ENCODE measurements at places on chromosomes 11 and 22.

DNA sequence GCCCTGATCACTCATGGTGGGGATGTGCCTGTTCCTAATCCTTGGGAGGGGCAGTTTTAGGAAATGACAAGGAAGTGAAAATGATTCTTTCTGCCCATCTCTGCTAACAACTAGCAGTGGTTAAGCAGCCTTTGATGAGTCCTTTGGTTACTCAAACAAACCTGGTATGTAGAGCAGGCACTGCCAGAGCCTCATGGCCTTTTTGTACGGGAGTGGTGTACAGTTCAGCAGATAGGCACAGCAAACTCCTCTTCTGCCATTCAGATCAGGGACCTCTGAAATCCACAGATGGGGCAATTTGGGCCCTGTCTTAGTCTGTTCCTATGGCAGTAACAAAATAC is 66.2 kb downstream of the FZD4 start:
- no peak for DNase-seq

GRCh38 chr11:68974421-68975194 is 6.2 kb downstream of the MRGPRD start:
- DNase-seq: no peak

- DNase-seq: no peak
Measured at GRCh38 chr22:22616636-22617035, 27.8 kb upstream of the GGTLC2 start.

DNA sequence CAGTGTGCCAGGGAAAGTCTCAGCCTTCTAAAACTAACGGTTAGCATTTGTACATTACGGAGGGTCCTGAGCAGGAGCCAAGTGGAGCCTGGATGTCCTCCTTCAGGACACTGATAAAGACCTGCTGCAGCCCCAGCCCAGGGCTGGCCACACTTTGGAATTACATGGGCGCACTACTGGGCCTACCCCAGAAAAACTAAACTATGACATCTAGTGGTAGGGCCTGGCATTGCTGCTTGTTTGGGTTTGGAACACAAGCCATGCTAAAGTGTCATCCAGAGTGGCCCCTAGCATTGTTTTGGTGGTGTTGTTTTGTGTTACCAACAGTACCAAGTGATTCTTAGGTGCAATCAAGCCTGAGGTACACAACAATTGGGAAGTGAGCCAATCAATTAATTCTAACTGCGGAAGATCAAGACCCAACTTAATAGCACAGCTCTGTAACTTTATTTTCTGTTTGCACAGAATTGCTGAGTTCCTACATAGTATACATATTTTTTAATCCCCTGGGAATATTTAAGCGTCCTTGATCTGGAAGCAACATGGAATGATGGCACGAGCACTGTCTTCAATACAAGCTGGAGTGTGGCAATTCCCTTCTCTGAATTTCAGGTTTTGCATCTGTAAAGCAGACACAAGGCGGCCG is 340.7 kb downstream of the LARGE1 start:
- peak; percentile 1 for DNase-seq

GRCh38 chr22:49392247-49392646 is 435.4 kb downstream of the BRD1 start:
- DNase-seq: no peak

GRCh38 chr11:2803186-2804091 is 82.1 kb downstream of the CDKN1C start:
- DNase-seq: no peak

GRCh38 chr22:42443240-42444076 is 11.3 kb upstream of the NFAM1 start:
- DNase-seq: no peak

GRCh38 chr11:102516179-102516578 is 14.4 kb downstream of the MMP7 start:
- DNase-seq: no peak

DNA sequence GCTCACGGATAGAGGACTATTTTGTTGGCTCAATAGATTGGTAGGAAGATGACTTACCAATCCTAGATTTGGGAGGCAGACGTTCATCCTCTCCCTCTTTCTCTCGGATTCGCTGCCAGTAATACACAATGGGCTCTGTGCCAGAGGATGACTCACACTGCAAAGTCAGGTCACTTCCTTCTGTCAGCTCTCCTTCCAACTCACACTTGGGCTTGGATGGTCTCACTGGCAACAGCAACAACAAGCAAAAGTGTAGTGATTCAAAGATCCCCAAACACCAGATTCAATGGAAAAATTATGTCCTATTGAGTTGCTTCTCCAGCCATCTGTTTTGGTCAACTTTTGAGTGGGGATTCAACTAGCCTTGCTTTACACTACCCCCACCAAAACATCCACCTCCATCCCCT is 21.7 kb upstream of the HSPA8 start:
- no peak for DNase-seq

DNA sequence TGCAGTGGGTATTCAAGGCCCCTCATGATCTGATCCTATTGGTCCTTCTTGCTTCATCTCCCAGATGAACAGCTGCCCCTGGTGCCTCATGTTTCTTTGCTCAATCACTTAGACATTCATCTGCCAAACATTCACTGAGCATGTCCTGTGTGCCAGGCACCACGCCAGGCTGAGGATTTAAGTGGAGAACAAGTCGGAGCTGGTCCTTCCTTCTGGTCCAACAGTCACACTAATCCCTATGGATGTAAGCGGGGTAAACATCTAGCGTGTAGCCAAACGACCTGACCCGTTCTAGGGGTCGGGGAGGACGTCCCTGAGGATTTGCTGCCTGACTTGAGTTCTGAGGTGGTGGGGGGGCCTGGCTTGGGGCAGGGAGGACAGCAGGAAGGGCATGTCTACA is 21.9 kb downstream of the ZMAT5 start:
- DNase-seq: no peak

- DNase-seq: no peak
Measured at GRCh38 chr11:61089806-61090491, 12.3 kb upstream of the CD5 start.
